Lower lobe of right lung (tissue), 2 donors: ENCODE measurements at places on chromosomes 5 and 9. TPM values are rescaled to one million over a fixed set of nuclear protein-coding genes. Genes with fewer than 3 reads are reported as not detected.

Gene SPATA31E1
- total RNA-seq = not detected

Gene SLC27A6
- total RNA-seq = 0.15 TPM

Gene SPATA31D3
- not detected for total RNA-seq

Gene IL9
- total RNA-seq = not detected

Gene SPATA31C1
- not detected for total RNA-seq

Gene KIF12
- 4.8 TPM for total RNA-seq

Gene PTCD2
- 5.9 TPM for total RNA-seq

Gene COL23A1
- 1.2 TPM for total RNA-seq

Gene DRD1
- 0.62 TPM for total RNA-seq

Gene PPP3R2
- total RNA-seq = not detected

Gene CARTPT
- total RNA-seq = not detected
